Spinal cord (tissue), 10 donors: ENCODE measurements at places on chromosomes 1 and 21. TPM values are rescaled to one million over a fixed set of nuclear protein-coding genes. Genes with fewer than 3 reads are reported as not detected.

- H3K4me3 ChIP-seq: no peak overlapping the region
- H3K4me1 ChIP-seq: no peaks in the 10 kb centered on the region
- H3K27me3 ChIP-seq: peaks cover 3% of the 10 kb centered on the region
- DNase-seq: no peak
- no peak overlapping the region for H3K27ac ChIP-seq
Measured at GRCh38 chr1:220906561-220907334, 27.5 kb downstream of the HLX start.

GRCh38 chr21:19013916-19014315 is 610.3 kb upstream of the TMPRSS15 start:
- no peak for DNase-seq
- H3K27ac ChIP-seq: no peak overlapping the region
- H3K36me3 ChIP-seq: no peaks in the 10 kb centered on the region
- no peaks in the 10 kb centered on the region for H3K27me3 ChIP-seq
- no peaks in the 10 kb centered on the region for H3K4me1 ChIP-seq

- H3K27ac ChIP-seq: no peak overlapping the region
- peaks cover 12% of the 10 kb centered on the region for H3K27me3 ChIP-seq
- DNase-seq: no peak
- H3K4me3 ChIP-seq: no peak overlapping the region
- no peaks in the 10 kb centered on the region for H3K36me3 ChIP-seq
Measured at GRCh38 chr1:211511947-211512346, 20.0 kb upstream of the RD3 start.

Gene SLC1A7
- total RNA-seq: 0.06 TPM
